Erythroblast (primary cell): ENCODE measurements at places on chromosomes 6 and 20.

DNA sequence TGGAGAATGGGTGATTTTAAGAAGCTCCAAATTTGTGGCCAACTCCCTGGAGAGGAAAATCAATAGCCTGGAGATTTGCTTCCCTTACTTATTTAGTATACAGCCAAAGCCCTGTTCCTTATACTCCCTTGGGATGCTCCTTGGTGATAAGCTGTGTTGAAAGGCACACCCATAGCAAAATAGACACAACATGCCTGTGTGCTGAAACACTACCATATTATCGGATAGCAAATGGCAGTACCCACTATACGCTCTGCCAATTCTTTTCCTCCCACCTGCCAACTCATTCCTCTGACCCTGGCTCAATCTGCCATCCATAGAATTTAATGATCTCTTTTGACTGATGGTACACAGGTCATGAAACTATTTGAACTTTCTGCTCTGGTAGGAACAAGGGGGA lies 98.2 kb downstream of the CLIC5 start:
- DNase-seq: no peak

- no peak for DNase-seq
Observed at GRCh38 chr6:143743301-143744166, 65.8 kb downstream of the PHACTR2 start.

DNA sequence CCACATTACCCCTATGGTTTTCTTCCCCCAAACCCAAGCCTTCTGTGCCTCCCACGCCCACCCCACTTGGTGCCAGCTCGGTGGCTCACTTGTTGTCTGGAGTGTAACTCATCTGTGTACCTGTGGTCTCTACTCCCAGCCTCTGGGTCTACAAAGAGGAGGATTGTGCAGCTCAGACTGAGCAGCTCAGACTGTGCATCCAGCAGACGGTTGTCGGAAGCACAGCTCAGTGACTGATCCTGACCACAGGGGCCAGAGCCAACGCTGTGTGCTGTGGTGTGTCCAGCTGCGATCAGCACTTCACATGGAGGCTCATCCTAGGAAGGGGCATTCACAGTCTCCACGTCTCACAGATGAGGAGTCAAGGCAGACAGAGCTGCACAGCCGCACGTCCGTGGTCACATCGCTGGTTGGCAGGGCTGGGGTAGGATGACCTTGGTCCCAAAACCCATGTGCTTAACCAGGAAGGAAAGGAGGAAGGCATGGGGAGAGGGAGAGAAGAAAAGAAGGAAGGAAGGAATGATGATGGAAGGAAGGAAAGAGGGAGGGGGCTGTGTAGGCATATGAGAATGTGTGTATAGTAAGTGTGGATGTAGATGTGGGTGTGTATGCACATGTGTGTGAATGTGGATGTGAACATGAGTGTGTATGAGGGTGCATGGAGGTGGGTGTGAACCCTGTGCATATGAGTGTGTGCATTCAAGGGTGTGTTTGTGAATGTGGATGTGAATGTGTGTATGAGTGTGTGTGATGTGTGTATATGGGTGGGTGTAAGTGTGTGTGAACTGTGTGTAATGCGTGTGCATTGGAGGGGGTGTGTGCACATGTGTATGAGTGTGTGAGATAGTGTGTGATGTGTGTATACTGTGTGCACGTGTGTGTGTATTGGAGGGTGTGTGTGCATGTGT lies 28.2 kb upstream of the STX16 start:
- DNase-seq: no peak

DNA sequence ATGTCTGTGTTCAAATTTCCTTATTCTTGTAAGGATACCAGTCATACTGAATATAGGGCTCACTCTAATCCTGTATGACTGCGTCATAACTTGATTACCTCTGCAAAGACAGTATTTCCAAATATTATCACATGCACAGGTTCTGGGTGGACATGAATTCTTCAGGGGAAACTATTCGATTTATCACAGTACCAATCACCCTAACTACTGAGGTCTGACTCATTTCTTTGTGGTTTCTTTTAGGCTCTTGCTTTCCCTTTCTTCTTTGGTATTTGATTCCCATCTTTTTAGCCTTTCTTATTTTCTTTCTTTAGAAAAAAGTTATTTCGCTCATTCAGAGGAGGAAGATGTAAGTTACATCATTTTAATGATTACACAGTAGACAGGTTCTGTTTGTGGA lies 40.3 kb upstream of the TBX18 start:
- no peak for DNase-seq

DNA sequence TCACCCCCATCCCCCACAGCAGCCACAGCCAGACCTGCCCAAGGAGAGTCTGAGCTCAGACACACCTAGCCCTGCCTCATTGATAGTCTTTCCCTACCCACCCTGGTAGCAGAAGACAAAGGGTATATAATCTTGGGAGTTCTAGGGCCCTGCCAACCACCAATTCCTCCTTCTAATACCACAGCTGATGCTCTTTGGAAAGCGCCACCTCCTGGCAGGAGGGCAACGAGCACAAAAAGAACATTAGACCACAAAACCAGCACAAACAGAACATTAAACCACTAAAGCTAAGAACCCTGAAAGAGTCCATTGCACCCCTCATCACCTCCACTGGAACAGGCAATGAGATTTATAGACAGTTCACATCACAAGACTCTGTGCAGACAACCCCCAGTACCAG lies 195.8 kb upstream of the FUT9 start:
- peak; percentile 0 for DNase-seq

- peak; percentile 73 for DNase-seq
Observed at GRCh38 chr6:41039060-41039998, at the start of gene UNC5CL. Gene UNC5CL (minus strand): TSS chr6:41039221. CDS start chr6:41035074, 4,147 bp downstream.

DNA sequence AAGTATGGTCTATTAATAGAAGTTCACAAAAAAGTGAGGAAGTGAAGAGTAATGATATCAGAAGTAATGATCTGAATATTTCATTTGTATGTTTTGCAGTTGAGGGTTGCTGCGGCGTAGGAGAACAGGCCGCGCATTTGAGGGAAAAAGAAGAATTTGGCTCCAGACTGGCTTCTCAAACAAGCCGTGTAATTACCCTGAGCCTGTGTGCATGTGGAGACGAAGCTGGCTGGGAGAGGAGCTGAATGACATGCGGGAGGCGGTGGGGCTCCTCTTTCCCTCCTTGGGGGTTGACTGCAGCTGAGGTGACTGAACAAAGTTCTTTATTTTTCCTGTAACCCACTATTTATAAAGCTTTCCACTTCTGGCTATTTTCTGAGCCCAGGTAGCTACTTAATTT lies 115.5 kb upstream of the AFDN start:
- DNase-seq: no peak

GRCh38 chr6:33724102-33725023 lies 12.9 kb upstream of the UQCC2 start:
- no peak for DNase-seq

DNA sequence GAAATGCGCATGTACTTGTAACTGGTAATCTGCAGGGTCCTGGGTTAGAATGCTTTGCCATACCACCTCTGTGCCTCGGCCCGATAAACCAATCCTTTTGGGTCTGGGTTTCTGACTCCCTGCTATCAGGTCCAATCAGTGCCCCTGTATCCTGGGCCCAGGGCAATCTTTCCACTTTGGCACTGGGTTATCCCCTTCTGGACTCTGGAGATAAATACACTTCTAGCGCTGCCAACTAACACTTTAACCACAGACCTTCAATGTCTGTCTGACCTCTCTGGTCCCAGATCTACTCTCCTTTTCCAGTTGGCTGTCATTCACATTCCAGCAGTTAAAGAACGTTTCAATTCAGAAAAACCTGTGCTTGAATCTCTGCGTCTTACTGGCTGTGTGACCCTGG lies 55.3 kb downstream of the DNAAF9 start:
- DNase-seq: peak; percentile 31

DNA sequence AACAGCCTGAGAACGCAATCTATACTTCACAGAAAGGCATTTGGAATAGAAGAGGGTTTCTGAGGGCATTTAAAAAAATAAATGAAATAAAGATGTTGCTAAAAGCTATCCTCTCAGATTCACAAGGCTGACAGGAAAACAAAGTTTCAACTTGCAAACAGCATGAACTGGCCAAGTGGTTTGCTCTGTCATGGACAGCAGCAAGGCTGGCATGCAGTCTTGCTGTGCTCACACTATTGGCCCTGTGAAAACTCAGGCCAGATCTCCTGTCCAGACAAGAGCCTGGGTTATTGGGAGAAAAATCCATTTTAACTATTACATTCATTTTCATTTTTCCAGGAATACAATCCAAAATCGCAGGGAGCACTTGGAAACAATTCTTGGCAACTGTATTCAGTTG lies 506.2 kb upstream of the SLC35B3 start:
- DNase-seq: no peak

DNA sequence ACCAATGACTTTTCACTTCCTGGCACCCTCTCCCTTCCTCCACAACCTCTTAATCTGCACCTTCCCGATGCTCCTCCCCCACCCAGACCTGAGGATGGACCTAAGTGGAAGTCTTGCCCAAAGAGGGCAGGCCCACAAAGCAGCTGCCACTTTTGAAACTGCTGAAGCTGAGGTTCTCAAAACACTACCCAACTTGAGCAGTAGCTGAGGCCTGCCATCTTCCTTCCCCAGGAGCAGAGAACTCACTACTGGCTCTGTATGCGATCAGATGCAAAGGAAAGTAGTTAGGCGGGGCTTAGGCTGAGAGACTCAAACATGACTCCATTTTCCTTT lies 1.5 kb downstream of the HM13 start:
- DNase-seq: peak; percentile 24

- no peak for DNase-seq
Observed at GRCh38 chr6:54860739-54861138, 14.2 kb downstream of the FAM83B start.

- no peak for DNase-seq
Observed at GRCh38 chr6:11363881-11364576, 131.6 kb upstream of the NEDD9 start.

DNA sequence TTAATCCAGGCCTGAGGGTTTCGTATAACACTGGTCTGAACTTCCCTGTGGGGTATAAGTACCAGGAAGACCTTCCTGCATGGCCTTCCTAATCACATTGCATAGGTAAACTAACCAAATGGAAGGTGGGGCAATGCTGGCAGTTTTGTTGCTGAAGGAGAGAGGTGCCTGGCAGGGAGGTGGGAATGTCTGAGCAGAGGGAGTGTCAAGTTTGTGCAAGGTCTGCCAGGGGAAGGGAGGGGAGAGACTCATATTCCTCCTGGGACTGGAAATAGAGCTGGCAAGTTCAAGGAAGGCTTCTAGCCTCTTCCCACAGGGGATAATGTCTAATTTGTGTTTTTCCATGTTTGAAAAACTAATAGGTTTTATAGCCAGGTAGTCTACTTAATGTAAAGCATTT lies 70.6 kb downstream of the HDDC2 start:
- DNase-seq: no peak

DNA sequence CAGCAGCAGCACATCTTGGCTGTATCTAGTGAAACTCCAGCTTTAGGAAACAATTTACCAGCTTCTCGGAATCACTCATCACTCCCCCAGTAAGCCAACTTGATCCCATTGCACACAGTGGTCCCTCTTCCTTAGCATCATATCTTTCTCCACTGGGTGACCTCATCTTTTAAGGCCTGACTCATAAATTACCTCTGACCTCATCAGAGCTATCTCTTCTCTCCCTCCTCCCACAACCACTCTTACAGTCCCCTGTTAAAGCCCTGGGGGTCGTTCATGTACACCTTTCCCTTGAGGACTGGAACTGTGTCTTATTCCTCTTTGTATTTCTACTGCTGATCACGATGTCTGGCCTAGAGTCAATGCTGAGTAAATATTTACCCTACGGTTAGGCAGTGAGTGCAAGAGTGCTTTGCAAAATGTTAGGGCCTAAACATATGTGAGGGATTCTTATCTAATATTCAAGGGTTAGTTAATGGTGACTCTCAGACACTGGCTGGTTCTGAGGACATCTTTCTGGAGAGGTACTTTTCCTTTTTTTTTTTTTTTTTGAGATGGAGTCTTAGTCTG lies 187.2 kb downstream of the LRFN2 start:
- no peak for DNase-seq

- DNase-seq: no peak
Observed at GRCh38 chr6:14458669-14459266, 341.2 kb downstream of the CD83 start.

- DNase-seq: no peak
Observed at GRCh38 chr6:14436592-14437132, 319.1 kb downstream of the CD83 start.

DNA sequence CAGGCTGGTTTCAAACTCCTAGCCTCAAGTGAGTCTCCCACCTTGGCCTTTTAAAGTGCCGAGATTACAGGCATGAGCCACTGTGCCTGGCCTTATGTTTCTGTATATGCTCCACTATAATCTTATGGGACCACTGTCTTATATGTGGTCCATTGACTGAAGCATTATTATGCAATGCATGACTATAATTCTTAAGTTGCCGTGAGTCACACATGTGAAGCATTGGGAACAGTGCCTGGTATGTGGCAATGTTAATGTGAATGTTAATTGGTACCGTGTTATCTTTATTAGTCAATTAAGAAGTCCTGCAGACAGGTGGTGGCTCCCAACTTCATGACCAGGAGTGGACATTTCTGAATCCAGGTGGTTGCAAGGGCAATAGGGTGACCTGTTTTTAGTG lies 14.7 kb upstream of the ASXL1 start:
- no peak for DNase-seq

GRCh38 chr6:106912091-106912490 lies 62.4 kb downstream of the CD24 start:
- no peak for DNase-seq

GRCh38 chr6:74113901-74114300 lies 417.9 kb downstream of the CD109 start:
- no peak for DNase-seq

- DNase-seq: no peak
Observed at GRCh38 chr6:8029243-8029870, 34.8 kb downstream of the BLOC1S5 start.

DNA sequence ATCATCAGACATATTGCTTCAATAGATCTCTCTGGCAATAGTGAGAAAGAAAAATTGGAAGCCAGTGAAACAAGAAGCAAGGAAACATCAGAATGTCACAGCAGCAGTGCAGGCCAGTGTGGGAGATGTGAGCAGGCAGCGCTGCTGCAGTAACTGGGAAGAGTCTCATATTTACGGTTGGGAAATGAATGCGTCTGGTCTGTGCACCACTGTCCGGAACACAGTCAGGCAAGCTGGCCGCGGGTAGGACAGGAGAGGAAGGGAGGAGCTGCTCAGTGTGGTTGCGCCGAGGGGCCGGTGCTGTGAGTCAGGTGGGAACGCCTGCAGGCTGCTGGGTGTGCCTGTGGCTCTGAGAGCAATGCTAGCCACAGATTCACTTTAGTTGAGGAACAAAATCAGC lies 6.4 kb upstream of the PSMG4 start:
- DNase-seq: no peak

DNA sequence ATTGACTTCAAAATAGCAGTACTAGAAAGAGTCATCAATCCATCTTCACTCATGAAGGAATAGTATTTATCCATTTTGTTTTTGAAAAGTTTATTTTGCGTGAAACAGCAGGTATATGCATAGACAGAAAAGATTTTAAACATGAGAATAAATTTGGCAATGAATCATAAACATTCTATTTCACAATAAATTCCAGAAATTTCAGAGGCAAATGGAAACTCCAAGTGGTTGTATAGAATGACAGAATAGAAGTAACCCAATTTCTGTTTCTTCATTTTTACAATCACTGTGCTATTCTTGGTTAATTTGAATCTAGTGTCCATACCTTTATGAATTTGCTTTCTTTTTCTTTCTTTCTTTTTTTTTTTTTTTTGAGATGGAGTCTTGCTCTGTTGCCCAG lies 173.0 kb upstream of the ECI2 start:
- DNase-seq: no peak
